ENCODE measurements at places on chromosomes 1 and 21. TPM values are rescaled to one million over a fixed set of nuclear protein-coding genes. Genes with fewer than 3 reads are reported as not detected.

DNA sequence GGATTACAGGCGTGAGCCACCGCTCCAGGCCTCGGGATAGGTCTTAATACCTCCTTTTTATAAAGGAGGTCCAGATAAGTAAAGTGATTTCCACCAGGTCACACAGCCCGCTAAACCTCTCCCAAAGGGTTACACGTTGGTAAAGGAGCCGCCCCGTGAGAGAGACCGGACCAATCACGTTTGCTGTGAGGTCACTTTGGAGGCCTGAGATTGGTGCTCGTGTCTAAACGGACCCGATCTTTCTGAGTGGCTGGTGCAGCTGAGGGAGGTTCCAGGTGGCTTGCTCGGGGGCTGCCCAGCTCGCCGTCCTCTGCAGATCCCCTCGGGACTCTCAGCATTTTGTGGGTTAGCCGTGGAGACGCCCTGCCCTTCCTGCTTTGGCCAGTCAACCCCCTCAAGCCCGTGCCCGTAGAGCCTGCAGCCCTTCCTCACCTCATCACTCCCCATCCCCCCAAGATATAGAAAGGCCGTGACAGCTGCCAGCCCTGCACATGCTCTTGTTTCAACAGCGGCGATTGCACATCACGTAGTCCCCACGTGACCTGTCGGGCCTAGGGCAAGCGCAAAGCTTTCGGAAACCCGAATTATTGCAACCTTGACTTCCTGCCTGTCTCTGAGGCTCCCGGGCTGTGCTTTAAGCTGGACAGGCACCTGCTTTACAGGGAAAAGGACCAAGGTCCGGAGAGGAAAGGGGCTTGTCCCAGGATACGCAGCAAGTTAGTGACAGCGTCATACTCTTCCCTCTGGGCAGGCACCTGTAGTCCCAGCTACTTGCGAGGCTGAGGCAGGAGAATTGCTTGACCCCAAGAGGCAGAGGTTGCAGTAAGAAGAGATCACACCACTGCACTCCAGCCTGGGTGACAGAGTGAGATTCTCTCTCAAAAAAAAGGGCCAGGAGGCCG lies 5.0 kb upstream of the COA7 start:
- H3K27ac ChIP-seq: peak overlapping the region; percentile 78
- no peaks in the 10 kb centered on the region for H3K36me3 ChIP-seq
- H3K4me3 ChIP-seq: peak overlapping the region; percentile 39
- DNase-seq: peak; percentile 83
- no peaks in the 10 kb centered on the region for H3K27me3 ChIP-seq
- H3K4me1 ChIP-seq: peaks cover 11% of the 10 kb centered on the region

DNA sequence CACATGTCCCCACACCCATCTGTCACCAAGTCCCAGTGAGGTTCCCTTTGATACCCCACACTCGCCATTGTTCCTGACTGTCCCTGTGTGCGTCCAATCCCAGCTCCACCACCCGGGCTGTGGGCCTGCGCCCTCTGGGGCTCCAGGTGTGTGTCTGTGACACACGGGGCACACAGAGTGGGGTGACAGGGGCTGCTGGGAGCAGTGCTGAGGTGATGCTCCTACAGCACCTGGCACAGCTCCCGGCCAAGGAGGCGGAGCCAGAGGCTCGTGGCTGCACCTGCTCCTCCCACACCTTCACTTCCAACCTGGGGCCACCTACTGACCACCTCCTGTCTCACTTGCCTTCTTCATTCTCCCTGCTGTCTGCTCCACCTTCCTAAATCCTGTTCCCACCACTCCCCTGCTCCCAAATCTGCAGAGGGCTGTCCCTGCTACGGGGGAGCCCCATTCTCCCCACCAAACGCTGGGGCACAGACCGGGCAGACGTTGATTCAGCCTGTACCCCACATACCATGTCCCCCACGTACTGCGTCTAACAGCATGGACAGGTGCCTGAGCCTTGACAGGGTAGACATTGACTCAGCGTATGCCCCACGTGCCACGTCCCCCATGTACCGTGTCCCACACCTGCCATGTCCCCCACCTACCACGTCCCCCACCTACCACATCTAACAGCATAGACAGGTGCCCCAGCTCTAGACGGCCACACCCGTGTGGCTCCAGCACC lies 16.4 kb downstream of the WDR4 start:
- H3K36me3 ChIP-seq: peaks cover 41% of the 10 kb centered on the region
- no peak for DNase-seq
- H3K4me3 ChIP-seq: no peak overlapping the region
- H3K27me3 ChIP-seq: no peaks in the 10 kb centered on the region
- no peaks in the 10 kb centered on the region for H3K4me1 ChIP-seq

DNA sequence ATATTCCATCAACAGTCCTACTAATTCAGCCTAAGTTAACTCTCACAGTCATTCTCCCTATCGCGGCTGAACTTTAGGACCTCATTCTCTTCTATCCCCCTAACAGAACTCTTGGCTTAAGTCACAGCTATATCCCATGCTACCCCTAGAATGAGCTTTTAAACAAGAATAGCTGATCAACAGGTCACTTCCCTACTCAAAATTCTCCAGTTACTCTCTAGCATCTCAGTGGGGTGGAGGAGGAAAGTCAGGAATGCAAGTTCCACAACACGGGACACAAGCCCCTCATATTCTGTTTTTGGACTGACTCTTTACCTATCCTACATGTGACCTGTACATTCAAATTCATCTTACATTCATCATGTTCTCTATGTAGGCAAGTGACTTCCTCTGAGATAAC lies 21.0 kb downstream of the MRPL39 start:
- H3K4me1 ChIP-seq: peaks cover 9% of the 10 kb centered on the region
- peaks cover 14% of the 10 kb centered on the region for H3K36me3 ChIP-seq
- no peaks in the 10 kb centered on the region for H3K27me3 ChIP-seq
- H3K27ac ChIP-seq: no peak overlapping the region

GRCh38 chr1:228502522-228502921 lies 15.3 kb downstream of the RNF187 start:
- DNase-seq: no peak
- H3K4me3 ChIP-seq: no peak overlapping the region
- H3K27ac ChIP-seq: no peak overlapping the region
- no peaks in the 10 kb centered on the region for H3K27me3 ChIP-seq

- H3K4me1 ChIP-seq: peaks cover 73% of the 10 kb centered on the region
- no peak overlapping the region for H3K4me3 ChIP-seq
- no peak for DNase-seq
- no peaks in the 10 kb centered on the region for H3K27me3 ChIP-seq
Observed at GRCh38 chr1:13751458-13751871, 51.5 kb downstream of the PRDM2 start.

DNA sequence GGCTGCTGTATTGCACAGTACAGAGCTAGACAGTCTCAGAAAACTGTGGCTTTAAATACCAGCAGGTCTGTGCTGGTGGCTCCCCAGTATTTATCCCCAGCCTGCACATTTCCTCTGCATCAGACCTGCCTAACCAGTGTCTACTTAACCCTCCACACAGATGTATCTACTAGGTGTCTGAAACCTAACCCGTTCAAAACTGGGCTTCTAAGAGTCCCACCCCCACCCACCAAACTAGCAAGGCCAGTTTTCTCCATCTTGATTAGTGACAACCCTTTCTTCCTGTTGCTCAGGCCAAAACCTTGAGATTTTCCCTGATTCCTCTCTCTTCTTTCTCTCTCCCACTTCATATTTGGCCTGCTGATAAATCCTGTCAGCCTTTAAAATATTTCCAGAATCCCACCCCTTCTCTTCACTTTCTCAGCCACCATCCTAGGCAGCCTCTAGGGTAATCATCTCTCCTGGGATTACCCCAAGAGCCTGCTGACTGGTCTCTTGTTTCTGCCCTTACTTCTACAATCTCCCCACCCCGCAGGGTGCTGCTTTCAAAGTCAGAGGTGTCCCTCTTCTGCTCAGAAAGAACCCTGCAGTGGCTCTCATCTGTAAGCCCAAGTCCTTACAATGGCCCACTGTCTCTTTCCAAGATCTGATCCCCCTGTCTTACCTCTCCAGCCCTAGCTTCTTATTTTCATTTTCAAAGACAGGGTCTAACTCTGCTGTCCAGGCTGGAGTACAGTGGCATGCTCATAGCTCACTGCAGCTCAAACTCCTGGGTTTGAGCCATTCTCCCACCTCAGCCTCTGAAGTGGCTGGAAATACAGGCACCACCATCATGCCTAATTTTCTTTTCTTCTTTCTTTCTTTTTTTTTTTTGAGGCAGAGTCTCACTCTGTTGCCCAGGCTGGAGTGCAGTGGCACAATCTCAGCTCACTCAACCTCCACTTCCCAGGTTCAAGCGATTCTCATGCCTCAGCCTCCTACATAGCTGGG lies 45.2 kb downstream of the H3-3A start:
- H3K4me1 ChIP-seq: peaks cover 13% of the 10 kb centered on the region
- no peak overlapping the region for H3K27ac ChIP-seq
- DNase-seq: no peak
- no peaks in the 10 kb centered on the region for H3K27me3 ChIP-seq
- no peak overlapping the region for H3K4me3 ChIP-seq

Gene CLDN14
- not detected for total RNA-seq

Gene GPR3
- total RNA-seq: not detected

Gene FAM72B
- total RNA-seq: not detected

Gene ANP32E
- total RNA-seq: 53.4 TPM

Data from CD4-positive, alpha-beta memory T cell (primary cell).